ENCODE measurements at places on chromosomes 16 and 17.

- no peak for DNase-seq
Observed at GRCh38 chr16:27366687-27367460, 35.1 kb upstream of the IL21R start.

DNA sequence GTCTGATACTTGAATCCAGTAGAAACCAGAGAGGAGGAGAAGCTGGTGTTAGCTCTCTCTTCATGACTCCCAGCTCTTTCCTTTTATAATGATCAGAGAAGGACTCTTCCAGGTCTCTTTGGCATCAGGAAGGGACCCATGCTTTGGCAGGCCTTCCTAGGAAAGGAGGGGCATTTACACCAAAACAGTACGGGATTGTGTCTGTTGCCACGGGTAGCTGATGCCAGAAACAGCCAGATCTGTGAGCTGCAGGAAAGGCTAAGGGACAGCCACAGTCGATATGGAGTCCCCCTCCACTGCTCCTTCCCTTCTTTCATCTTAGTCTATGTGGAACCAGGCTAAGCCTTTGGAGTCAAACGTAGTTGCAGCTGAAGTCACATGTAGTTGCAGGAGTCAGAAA, 9.3 kb downstream of the CEP295NL start:
- DNase-seq, result no peak

GRCh38 chr17:36722903-36723263, 121.5 kb downstream of the MRM1 start:
- DNase-seq, result no peak

- no peak for DNase-seq
Observed at GRCh38 chr17:7856011-7856810, 1.1 kb downstream of the NAA38 start.

- DNase-seq, result no peak
Observed at GRCh38 chr17:61362852-61363600, 36.6 kb upstream of the TBX2 start.

DNA sequence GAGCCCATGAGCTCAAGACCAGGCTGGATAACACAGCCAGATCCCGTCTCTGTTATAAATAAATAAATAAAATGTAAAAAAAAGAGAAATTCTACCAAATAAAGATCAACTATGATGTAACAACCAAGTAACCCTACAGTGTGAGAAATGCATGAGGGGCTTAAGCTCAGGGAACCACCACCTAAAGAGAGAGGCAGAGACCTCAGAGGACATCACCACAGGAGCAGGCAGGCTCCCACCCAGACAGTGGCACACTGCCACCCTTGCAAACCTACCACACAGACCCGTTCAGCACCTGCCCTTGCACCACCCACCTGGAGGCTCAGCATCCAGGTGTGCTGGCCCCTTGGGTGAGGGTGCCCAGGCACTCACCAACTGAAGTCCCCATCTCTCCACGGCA, 45.6 kb downstream of the ANKRD11 start:
- no peak for DNase-seq

GRCh38 chr16:56363781-56364565, 61.4 kb downstream of the AMFR start:
- DNase-seq, result no peak

DNA sequence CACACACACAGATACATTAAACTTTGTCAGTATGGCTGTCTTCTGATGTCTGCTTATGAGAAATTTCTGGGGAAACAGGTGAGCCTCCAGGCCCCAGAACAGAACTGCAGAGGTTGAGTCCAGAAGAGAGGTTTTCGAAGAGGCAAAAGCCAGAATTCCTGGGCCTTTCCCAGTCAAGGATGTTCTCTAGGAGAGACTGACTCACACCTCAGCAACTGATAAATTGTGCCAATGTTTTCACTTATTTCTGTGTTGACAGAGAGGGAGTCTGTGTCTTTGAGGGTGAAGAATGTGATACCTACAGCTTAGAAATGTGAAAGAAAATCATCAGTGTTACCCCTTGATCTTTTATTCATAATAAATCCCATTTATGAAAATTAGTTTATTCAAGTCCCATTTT, 30.3 kb downstream of the LDHD start:
- DNase-seq, result no peak

- no peak for DNase-seq
Observed at GRCh38 chr16:30113711-30114333, 485 bp upstream of the GDPD3 start.

- DNase-seq, result no peak
Observed at GRCh38 chr17:7208754-7209460, 10.7 kb downstream of the DLG4 start.

DNA sequence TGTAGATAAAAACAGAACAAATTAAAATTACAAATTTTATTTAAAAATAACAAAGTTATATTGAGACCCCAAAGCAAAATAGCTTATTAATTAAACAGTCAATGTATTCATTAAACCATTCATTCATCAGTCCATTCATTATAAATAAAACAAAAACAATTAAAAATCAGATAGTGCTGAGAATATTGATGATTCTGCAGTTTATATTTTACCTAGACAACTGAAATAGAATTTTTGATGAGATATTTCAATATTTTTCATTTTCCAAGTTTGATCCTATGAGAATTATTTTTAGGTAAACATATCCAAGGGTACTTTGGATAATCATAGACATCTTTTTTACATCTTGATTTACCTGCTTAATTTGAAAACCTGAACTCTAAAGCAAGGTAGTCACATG, 15.2 kb upstream of the NETO2 start:
- DNase-seq, result no peak

DNA sequence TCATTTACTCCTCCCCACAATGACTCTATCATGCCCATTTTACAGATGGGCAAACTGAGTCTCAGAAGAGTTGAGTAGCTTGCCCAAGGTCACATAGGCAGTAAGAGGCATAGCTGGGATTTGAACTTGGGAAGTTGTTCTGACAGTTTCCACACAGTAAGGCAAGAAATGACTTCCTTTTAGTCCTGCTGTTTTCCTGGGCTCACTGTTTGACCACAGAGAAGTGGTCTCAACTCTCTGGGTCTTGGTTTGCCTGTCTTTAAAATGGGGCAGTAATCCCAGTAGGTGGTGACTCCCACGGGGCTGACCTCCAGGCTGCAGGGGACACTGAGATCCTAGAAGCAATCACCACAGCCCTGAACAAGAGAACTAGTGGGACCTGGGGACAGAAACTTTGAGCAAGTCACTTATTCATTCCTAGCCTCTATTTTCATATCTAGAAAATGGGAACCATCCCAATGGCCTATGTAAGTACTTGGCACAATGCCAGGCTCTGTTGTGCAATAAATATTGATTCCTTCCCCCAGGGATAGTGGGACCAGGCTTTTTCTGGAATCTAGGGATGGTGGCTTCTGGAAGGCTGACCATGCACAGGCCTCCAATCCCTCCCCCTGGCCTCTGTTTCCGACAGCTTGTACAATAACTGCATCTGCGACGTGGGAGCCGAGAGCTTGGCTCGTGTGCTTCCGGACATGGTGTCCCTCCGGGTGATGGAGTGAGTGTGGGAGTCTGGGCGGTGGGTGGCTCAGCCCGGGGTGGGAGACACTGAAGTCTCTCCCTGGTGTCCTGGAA, 20.5 kb downstream of the DEXI start:
- no peak for DNase-seq

DNA sequence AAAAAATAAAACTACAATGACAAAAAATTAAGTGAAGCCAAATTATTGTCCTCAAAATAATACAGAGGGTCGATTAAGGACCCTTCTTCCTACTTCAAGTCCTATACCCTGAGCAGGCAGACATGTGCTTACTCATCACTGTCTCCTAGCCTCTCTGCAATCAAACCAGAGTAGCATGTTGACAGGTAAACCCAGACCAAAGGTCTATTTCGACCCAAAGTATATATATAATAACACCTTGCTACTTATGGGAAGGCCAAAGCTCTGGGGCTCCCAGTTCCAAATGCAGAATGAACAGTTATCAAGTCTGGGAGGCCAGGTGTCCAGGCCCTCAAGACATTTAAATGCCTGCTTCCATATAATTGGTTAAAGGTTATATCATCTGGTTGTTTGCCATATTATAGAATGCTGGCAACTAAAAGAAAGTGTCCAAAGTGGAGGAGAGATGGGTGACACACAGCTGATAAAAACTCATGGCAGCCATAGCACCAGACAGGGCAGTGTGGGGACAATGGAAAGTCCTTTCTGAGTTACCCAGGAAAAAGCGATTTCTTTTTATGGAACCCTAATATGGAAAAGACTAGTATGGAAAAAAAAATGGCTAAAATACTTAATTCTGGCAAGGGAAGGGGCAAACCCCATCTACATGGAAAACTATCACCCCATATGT, 53.6 kb downstream of the N4BP1 start:
- DNase-seq, result no peak

DNA sequence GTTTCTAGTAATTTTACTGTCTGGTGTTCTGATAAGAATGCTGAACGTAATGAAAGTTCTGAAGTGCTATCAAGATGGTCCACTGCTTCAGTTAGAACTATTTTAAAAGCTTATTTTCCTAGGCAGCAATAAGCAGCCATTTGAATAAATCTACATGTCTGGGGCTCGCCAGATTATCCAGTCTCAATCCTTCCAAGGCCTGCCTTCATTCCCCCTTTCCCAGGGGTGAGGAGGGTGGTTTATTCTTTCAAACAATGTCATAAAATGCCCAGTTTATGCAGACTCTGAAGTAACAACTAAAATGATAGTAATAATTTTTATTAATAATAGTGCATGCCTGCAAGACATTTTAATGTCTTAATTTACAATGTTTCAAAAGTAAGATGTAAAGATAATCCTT, 2.4 kb downstream of the CDH11 start:
- no peak for DNase-seq
